ENCODE measurements at places on chromosomes 2 and 18.

DNA sequence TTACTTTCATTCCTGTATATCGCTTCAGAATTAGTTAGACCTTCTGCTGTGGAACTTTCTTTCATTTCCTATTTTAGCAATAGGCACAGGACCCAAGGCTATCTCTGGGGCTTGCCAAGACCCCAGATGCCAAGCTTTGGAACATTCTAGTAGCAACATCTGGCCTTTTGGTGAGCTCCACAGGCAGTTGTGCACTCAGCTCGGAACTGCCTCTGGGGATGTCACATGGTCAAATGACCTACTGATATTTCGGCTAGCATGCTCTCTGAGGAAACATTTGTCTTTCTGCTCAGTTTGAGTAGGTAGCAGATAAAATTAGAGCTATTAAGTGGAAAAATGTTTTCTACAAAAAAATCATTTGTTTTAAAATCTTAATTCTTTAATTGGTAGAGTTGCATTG, 76.6 kb upstream of the ITGA4 start:
- DNase-seq, result no peak

- DNase-seq, result no peak
Observed at GRCh38 chr2:211061612-211062296, 505.4 kb downstream of the CPS1 start.

- DNase-seq, result no peak
Observed at GRCh38 chr2:55010149-55010591, 40.1 kb downstream of the RTN4 start.

GRCh38 chr2:69067026-69067630, 54.1 kb downstream of the ANTXR1 start:
- no peak for DNase-seq

GRCh38 chr2:164621764-164622105, 453 bp upstream of the GRB14 start:
- no peak for DNase-seq

- DNase-seq, result no peak
Observed at GRCh38 chr2:95006588-95006987, 18.9 kb upstream of the MAL start.

GRCh38 chr2:120221616-120222015, 1.6 kb downstream of the TMEM185B start:
- DNase-seq, result no peak

DNA sequence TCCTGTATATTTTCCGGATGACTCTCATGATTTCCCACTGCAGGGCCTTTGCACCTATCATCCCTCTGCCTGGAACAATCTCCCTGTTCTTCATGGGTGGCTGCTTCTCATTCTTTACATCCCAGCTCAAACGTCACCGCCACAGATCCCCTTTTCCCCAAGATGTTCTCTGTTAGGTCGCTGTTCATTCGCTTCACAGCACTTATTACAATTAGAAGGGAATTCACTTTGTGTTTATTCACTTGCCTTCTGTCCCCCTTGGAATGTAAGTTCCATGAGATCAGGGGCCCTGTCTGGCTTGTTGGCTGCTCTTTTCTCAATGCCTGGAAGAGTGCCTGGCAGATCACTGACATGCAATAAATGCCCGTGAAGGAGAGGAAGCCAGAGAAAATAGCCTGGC, 106.7 kb downstream of the FOXI3 start:
- no peak for DNase-seq
